Thoracic aorta (tissue), 2 donors: ENCODE measurements at places on chromosomes 1 and 21.

DNA sequence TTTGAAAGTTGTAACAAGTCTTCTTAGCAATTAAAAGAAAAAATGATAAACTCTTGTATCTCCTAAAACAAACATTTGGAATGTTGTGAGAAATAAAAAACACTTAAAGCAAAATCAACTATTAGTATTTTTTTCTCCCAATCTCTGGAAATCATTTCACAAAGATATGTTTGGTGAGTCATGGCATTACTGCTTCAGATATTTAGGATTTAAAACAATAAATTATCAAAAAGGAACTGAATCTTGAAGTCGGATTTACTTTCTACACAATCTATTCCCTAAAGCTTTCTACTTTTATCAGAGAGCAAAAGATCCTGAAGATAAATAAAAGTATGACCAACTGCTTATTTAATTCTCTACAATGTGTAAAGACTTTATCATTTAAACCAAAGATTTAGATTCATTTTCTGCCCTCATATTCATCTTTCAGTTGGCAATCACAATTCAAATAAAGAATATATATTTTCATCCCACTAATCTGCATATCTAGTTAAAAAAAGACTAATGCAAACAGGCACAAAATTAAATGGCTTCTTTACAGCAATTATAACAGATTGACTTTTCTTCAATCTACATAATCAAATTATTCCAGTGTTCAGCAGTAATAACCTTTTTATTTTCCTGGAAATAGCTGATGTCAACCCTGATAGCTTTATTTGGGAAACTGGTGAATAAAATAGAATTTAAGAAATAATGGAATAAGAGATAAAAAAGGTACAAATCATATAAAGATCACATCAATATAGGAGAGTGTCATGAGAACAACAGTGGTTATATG lies 230.0 kb downstream of the COP1 start:
- DNase-seq, result no peak

- DNase-seq, result no peak
Observed at GRCh38 chr1:107952989-107953388, 12.0 kb downstream of the VAV3 start.

- DNase-seq, result no peak
Observed at GRCh38 chr1:205274041-205274691, 46.4 kb downstream of the TMCC2 start.

- DNase-seq, result no peak
Observed at GRCh38 chr1:35556484-35557117, 602 bp downstream of the KIAA0319L start.

- DNase-seq, result no peak
Observed at GRCh38 chr1:86477256-86477655, 8.5 kb downstream of the CLCA1 start.

DNA sequence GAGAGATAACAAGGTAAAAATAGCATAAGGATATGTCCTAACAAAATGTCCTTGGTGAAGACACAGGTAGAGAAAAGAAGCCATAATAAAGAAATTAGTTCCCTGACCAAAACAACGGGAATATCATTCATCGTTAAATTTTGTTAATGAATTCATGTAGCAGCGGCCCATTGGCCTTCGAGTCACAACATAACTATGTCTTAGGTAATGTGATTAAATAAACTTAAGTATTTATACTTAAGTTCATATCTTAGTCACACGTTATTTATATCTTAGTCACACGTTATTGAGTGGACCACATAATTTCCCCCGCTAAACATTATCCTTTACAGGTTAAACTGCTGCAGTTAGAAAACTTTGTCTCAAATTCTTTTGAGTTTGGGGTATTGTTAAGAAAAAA lies 1.2 kb downstream of the NEXN start:
- DNase-seq, result no peak

- DNase-seq, result no peak
Observed at GRCh38 chr1:183048087-183049085, 25.2 kb downstream of the LAMC1 start.

- peak; percentile 37 for DNase-seq
Observed at GRCh38 chr1:12229835-12230548, at the start of gene VPS13D. VPS13D (plus strand) TSS chr1:12230030; CDS start chr1:12234267, 4,237 bp downstream.

DNA sequence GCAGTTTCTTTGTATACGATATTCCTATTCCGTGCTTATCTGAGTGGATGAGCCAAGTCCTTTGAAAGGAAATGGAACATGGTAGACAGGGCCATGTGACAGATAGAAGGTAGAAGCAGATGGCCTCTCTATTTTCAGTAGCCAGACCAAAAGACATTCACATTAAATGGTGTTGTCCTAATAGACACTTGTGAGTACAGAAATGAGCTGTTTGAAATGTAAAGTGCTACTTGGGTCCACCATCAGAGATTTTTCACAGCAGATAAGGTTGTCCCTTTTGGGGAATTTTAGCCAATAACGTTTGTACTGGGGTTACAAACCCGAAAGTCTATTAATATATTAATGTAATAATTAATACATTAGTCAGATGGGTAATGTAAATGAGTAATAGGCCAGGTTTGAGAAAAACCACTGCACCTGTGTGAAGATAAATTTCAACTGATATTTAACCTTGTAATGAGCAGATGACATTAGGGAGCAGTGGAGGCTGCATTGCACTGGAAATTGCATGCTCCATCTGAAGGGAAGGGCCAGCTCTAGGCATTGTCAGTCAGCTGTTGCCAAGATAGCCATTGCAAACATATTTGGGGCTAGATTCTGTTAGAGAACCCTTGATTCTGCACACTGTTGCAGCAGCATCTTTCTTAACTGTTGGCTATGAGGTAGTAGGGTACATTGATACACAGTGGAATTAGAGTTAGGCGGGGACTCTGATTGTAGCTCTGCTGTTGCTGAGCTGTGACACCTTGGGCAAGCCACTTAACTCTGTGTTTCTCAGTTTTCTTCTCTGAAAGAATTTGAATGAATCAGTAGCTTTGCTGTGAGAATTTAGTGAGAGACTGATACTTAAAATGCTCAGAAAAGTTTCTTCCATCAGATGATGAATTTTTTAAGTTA lies 43.8 kb downstream of the FGGY start:
- no peak for DNase-seq

- no peak for DNase-seq
Observed at GRCh38 chr21:31347435-31348032, 3.5 kb upstream of the TIAM1 start.

DNA sequence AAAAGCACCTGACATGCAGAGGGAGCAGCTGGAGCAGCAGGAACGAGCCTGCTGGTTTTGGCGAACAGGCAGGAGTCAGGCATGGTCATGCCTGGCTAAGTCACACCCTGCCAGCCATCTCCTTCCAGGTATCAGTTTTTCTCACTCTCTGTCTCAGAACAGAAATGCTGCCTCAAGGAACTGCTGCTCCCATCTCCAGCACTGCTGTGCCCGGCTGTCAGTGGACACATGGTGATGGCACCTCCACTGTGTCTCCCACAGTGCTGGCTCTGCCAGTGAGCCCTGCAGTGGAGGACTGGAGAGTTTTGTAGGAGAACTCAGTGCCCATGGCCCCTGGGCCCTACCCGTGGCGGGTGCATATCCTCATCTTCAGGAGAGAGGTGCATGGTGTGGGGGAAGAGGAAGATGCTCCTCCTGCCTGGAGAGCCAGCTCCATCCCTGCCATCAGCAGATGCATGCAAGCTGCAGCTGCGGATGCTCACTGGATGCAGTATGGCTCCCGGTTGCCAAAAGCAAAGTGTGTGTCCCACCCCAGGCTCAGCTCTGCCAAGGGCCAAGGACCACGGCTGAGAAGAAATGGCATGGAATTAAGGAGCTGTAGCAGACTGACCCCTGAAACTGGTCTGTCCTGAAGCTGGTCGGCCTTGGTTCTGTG lies 114.7 kb downstream of the GRIK3 start:
- no peak for DNase-seq

- DNase-seq, result no peak
Observed at GRCh38 chr21:16755061-16755460, 757.8 kb upstream of the CXADR start.

- no peak for DNase-seq
Observed at GRCh38 chr1:94385308-94385929, 32.8 kb upstream of the ABCD3 start.

DNA sequence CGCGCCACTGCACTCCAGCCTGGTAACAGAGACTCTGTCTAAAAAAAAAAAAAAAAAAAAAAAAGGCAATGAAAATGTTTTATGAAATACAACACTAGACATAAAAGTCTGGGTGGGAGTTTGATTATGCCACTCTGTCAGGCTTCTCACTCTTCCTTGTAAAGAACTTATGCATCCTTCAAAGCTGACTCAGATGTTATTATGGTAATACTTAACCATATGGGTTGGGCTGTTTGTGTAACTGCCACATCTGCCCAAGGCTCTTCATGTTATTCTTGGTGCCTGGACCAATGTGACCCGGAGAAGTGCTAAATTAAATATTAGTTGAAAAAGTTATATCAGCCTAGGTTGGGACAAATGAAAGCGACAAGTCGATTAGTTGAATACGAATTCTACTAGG lies 23.8 kb downstream of the FAM89A start:
- no peak for DNase-seq

DNA sequence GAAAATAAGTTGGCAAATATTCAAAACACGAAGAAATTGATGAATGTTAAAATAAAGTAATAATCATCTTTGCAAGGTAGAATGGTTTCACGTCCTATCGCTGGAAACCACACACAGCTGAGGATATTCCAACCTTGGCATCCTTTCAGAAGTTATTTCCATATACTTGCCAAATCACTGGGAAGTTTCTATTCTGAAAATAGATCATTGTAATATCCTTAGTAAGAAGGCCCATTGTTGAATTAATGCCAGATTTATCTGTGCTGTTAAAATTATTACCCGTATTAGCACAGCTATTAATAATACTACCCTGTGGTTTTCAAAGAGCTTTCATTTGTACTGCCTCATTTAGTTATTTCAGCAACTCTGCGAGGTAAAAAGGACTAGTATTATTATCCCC lies 81.1 kb downstream of the OLFM3 start:
- DNase-seq, result no peak

DNA sequence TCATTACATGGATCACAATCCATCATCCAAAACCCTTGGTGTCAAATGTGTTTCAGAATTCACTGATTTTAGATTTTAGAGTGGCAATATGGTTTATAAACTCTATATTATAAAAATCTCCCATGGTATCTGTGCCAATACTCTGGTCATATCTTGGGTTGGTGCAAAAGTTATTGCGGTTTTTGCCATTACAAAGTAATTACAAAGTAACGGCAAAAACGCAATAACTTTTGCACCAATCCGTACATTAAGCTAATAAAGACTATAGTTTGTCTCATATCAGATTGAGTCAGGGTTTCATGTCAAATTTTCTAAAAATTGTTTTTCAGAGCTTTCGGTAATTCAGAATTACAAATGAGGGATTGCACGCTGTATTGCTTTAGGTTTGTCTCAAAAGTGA lies 23.4 kb upstream of the NTMT2 start:
- no peak for DNase-seq

GRCh38 chr1:111402083-111402482 lies 25.5 kb downstream of the OVGP1 start:
- no peak for DNase-seq

DNA sequence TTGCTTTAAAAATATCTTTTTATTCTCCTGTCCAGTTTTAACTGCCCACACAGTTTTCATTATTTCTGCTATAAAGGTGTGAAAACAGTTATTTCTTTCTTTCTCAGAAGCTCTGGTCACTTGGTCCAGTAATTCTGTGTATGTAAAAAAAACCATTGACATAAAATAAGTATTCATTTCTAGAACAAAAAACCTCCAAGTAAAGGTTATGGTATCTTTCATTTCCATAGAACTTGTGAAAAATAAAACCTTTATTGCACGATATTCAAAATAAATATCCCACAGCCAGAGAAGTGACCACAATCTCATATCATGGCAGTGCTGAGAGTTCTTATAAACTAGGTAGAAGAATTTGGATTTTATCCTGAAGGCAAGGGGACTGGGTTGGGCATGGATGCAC lies 96.9 kb upstream of the TNFSF4 start:
- no peak for DNase-seq

GRCh38 chr1:235160383-235160956 lies 580 bp downstream of the RBM34 start:
- DNase-seq, result no peak

- DNase-seq, result no peak
Observed at GRCh38 chr21:45078877-45079281, 4.5 kb downstream of the ADARB1 start.

GRCh38 chr1:240797050-240797449 lies 185.1 kb upstream of the GREM2 start:
- no peak for DNase-seq

- no peak for DNase-seq
Observed at GRCh38 chr1:224864006-224864405, 65.5 kb upstream of the DNAH14 start.

- no peak for DNase-seq
Observed at GRCh38 chr1:99170516-99170915, 93.8 kb upstream of the PLPPR4 start.

DNA sequence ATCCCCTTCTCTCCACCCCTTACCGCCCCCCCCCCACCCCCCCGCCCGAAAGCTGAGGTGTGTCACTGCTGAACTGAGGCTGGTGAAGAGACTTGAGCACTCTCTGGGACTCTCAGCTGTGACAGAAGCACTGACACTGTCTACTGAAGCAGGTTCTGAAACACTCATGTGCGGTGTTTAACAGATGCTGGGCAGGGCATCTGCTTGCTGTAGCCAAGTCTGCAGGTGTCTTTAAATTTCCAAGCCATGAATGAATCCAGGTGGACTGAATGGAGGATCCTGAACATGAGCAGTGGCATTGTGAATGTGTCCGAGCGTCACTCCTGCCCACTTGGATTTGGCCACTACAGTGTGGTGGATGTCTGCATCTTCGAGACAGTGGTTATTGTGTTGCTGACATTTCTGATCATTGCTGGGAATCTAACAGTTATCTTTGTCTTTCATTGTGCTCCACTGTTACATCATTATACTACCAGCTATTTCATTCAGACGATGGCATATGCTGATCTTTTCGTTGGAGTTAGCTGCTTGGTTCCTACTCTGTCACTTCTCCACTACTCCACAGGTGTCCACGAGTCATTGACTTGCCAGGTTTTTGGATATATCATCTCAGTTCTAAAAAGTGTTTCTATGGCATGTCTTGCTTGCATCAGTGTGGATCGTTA lies at the start of gene GPR52:
Gene GPR52 (plus strand): TSS at position 99 of the 665 bp plus-strand sequence. CDS start 148 bp downstream, at position 247.
- no peak for DNase-seq

GRCh38 chr1:229897501-229897900 lies 169.5 kb upstream of the GALNT2 start:
- DNase-seq, result no peak
